CD8-positive, alpha-beta T cell (primary cell): ENCODE measurements at places on chromosomes 5 and 9. TPM values are rescaled to one million over a fixed set of nuclear protein-coding genes. Genes with fewer than 3 reads are reported as not detected.

- DNase-seq: no peak
Observed at GRCh38 chr5:59178482-59178881, 595.6 kb downstream of the RAB3C start.

DNA sequence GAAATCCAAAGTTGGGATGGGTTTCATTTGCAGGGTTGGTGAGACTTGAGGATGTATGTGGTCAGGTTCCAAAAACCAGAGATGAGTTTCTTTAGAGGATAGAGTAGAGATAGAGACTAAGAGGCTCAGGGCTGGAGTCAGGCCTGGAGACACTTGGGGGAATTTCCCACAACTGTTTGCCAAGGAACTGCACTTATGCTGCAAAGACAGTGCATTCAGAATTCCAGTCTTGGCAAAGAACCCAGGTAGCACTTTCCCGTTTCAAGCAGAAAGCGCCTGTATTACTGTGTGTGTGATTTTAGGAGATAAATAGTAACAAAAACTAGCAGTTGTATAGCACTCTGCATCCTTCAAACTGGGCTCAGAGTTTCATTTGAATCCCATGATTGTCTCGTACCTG lies 55.4 kb downstream of the SNCAIP start:
- no peak for DNase-seq

GRCh38 chr9:121350036-121350435 lies 20.0 kb downstream of the STOM start:
- DNase-seq: no peak

C7 gene
- not detected for total RNA-seq

DNA sequence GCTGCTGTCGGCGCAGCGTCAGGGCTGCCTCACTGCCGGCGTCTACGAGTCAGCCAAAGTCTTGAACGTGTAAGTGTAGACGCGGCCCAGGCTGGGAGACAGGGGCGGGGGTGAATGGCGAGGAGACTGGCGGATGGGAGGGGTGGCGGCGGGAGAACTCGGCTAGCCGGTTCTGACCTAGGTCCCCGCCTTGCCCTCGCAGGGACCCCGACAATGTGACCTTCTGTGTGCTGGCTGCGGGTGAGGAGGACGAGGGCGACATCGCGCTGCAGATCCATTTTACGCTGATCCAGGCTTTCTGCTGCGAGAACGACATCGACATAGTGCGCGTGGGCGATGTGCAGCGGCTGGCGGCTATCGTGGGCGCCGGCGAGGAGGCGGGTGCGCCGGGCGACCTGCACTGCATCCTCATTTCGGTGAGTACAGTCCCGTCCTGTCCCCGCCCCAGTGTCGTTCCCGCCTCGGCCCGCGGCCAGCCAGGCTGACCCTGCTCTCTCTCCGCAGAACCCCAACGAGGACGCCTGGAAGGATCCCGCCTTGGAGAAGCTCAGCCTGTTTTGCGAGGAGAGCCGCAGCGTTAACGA lies 745 bp downstream of the GADD45G start:
- no peak for DNase-seq

DNA sequence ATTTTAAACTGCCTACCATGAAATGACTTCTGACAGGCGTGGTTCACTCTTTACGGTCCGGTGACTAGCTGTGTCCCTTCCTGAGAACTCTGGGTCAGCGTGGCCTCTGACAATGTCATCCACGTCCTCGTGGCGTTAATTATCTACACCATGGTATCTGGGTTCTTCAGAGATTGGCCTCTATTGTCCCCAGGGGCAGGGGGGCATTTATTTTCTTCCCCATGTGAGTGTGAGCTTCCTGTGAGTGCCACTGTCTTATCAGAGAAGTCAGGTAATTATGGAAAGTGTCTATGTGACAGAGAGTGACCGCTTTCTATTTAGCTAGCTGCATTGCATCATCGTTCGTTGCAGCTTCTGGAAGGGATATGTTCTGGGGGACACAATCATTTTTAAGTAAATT lies 77.2 kb downstream of the FBXL7 start:
- DNase-seq: no peak

CERCAM gene
- 0.73 TPM for total RNA-seq

- DNase-seq: no peak
Observed at GRCh38 chr5:34652466-34652865, 3.7 kb upstream of the RAI14 start.

GRCh38 chr9:129094387-129095169 lies 13.7 kb downstream of the DOLPP1 start:
- DNase-seq: no peak

CCL27 gene
- not detected for total RNA-seq
